ENCODE measurements at places on chromosomes 2 and 18.

DNA sequence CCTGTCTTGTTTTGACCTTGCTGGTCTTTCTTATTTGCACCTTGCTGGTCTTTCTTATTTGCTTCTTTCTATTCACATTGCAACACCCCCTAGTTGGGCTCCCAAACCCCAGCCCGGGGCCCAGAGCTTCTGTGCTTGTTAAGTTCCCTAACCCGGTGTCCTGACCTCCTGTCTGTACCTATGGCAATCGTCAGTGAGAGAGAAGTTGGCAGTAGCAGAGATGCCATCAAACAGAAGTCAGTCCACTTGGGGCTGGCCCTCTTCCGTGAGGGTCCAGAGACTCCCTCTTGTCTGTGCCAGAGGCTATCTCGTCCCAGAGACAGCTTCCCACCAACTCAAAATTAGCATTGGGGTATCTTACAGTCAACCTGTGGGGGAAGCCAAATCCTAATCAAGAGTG is 55.7 kb downstream of the DPYSL5 start:
- no peak for DNase-seq

DNA sequence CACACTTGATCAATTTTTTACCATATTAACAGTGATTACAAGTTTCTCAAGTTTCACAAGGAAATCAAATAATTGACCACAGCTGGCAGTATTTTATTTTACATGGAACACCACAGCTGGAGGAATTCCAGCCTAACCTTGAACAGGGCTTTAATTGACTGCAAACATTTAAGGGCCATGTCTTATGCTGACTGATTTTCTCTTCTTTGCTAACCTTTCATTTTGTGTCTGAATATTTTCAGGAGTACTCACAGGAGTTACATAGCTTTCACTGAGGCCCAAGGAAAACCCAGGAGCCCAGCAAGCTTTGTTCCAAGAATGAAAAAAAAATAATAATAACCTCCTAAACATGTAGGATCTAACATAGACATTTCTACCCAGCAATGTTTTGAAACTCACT is 49.6 kb downstream of the FRZB start:
- no peak for DNase-seq

- no peak for DNase-seq
Observed at GRCh38 chr2:55932843-55933242, 9.3 kb upstream of the EFEMP1 start.

GRCh38 chr18:11529081-11529480 is 80.3 kb upstream of the SLC35G4 start:
- DNase-seq: no peak

DNA sequence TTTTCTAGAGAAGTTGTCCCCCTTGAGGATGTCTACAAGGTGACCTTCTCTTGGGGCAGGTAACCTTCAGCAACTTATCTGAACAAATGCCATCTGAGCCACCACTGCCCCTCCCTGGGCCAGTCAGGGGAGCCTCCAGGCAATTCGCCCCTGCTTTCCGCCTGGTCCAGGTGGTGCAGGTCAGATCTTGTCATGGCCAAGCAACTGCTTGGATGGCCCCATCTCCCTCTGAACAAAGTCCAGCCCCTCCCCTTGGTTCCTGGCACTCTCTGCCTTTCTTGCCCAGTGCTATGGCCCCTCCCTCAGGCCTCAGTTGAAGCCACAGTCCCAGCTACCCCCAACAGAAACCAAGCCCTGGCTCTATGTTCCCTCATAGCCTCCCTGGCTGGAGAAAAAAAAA is 138.7 kb downstream of the ALPK2 start:
- DNase-seq: no peak

DNA sequence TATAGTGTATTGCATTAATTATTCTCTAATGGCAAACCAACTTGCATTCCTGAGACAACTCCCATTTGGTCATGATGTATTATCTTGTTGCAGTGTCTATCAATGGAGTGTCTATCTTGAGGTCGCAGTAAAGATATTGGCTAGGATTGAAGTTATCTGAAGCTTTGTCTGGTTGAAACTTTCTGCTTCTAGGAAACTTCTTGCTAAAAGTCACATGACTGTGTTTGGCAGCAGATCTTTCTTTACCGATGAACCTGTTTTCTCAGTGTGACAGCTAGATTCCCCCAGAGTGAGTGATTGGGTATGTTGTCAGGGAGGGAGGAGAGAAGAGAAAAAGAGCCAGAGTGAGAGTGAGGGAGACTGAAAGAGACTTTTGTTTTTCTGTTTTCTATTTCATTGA is 119.6 kb downstream of the QPCT start:
- DNase-seq: no peak

- no peak for DNase-seq
Observed at GRCh38 chr2:26982102-26982742, 11.8 kb downstream of the MAPRE3 start.

DNA sequence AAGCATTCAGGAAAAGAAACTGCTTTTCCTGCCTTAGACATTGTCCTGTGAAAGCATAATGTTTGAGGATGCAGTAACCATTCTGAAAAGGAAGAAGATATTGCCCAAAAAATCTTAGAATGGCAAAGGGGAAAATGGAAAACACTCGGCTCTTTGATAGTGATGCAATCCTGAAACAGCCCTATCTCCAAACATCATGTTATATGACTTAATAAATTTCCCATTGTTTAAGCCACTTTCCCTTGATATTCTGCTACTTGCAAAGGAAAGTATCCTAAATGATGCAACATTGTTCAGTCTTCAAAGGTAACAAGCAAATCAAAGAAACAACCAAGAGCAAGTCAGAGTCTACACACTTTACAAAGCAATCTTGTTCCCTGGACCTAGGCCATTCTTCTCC is 78.5 kb downstream of the EXOC6B start:
- no peak for DNase-seq

- DNase-seq: peak; percentile 8
Observed at GRCh38 chr2:71546777-71547281, 93.5 kb downstream of the DYSF start.

- DNase-seq: no peak
Observed at GRCh38 chr2:10169053-10169578, 46.6 kb downstream of the RRM2 start.

DNA sequence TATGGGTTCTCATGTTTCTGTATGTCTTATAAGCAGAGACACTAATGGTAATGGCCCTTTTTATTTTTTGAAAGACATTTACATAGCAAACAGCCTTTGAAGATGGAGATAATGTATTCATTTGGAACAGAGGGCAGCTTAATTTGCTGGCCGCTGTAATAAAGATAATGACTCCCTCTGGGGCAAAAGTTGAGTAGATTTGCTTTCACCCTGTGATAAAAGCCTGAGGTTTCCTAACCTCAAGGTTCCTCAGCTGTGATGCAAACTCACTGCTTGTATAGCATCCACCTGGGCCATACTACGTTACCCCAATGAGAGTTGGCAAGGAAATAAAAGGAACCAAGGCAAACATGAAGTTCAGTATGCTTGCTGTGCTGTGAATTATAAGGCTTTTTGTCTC is 54.8 kb downstream of the TEX51 start:
- DNase-seq: no peak

DNA sequence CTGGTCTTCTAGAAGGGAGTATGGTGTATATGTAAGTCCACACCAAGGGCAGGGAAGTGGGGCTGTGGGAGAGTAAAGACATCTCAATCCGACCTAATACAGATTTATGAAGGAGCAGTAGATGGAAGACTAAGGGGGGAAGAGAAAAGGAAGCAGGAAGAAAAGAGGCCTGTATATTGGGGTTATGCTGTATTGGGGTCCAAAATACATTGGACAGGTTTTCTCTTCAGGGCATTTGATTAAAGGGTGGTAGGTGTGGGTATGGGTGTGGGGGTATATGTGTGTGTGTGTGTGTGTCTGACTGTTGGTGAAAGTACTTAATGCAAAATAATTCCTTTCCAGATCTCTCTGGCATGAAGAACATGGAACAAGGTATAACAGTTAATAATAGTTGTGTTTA is 33.6 kb upstream of the SCYGR2 start:
- no peak for DNase-seq

DNA sequence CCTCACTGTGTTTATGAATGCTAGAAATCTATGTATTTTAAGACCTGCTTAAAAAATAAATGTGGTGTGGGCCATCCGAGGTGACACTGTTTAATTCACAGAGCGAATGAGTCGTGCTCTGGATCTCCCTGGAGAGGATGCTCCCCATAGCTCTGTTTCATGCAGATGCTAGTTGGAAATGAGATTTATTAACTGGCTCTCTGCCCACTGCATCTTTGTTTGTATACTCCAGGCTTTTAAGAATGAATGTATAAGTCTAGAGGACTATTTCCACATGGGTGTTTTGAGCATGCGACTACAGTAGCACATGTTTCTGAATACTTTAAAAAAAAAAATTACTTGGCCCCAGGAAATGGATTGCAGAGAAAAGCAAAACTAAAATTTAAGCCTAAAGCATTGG is 3.9 kb downstream of the MAPRE2 start:
- no peak for DNase-seq

DNA sequence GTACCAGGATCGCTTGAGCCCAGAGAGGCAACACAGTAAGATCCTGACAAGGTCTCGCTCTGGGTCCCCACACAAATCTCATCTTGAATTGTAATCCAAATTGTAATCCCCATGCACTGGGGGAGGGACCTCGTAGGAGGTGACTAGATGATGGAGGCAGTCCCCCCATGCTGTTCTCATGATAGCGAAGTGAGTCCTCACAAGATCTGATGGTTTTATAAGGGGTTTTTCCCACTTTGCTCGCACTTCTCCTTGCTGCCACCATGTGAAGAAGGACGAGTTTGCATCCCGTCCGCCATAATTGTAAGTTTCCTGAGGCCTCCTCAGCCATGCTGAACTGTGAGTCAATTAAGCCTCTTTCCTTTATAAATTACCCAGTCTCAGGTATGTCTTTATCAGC is 46.0 kb upstream of the SERTAD2 start:
- DNase-seq: peak; percentile 40

All from CD4-positive, alpha-beta T cell treated with Interleukin-15 for 1 hour (primary cell).